ENCODE measurements at places on chromosomes 5 and 9.

DNA sequence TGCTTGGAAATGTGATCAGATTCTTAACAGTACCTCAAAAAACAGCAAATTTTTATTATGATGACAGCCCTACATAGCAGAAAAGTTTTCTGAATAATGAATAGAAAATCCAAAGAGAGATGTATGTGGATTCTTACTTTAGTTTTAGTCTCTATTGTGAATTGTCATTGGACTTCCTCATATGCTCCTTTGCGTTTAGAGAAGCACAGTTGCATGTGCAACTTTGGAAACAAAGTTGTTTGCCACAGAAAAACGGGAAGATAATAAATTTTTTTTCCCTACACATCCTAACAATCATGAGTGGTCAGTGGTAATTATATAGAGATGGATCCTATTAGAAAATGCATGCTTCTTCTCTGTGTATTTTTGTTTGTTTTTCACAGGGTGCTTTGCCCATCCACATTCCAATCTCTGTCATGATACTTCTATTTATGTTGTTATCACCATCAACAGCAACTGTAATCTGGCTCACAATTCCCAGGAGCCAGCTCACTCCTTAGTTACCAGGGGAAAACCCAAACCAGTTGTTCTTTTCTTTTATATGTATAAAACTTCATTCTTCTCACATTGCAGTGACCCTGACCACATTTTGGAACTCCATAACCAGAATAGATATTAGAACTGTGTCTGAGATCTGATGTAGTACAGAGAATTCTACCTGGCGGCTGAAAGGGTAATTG, 118.7 kb downstream of the NDUFS4 start:
- peak; percentile 75 for DNase-seq

- peak; percentile 90 for DNase-seq
Measured at GRCh38 chr5:179765400-179765799, 28.4 kb upstream of the LTC4S start.

DNA sequence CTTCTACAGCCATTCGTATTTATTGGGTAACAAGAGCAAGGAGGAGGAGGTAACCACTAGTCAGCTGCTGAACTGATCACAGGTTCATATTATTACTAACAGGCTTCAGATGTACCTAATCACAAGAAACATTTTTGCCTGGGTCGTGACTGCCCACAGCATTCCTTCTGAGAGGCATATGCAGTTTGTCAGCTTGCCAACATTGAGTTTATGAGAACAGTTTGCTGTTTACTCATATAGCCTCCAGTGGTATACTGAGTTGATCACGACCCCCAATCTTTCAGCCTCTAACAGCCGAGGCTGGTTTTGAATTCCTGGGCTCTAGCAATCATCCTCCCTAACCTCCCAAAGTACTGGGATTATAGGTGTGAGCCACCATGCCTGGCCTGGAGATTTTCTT, 693.6 kb downstream of the TLE1 start:
- DNase-seq: peak; percentile 79

DNA sequence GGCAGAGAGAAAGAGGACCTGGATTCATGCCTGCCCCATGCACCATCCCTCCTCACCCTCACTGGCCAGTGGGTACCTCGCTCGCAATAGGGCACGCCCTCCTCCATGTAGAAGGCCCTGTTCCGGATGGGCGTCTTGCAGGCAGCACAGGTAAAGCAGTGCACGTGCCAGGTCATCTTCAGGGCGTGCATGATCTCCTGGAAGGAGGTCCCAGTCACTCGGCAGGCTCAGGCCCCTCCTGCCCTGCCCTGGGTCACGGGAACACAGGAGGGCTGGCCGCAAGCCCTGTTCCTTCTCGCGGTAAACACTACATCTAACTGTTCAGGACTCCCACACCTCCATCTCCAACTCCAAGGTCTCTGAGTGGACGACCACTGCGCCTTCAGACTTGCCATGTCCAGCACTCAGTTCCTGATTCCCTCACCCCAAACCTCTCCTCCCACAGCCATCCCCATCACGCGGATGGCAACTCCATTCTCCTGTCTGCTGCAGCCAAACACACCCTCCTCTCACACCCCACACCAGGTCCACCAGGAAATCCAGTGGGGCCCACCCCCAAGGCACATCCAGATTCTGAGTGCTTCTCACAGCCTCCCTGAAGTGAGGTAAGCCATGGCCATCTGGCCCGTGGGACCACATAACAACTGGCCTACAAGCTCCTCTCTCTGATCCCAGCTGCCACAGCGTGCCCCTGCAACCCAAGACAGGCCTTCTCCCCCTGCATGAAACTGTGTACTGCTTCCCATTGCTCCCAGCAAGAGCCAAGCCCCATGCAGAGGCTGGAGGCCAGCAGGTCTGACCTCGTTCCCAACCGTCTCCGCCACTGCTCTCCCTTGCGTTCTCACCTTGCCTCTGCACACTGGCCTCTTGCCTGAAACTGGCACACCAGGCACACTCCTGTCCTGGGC, 10.8 kb upstream of the DBN1 start:
- DNase-seq: no peak

DNA sequence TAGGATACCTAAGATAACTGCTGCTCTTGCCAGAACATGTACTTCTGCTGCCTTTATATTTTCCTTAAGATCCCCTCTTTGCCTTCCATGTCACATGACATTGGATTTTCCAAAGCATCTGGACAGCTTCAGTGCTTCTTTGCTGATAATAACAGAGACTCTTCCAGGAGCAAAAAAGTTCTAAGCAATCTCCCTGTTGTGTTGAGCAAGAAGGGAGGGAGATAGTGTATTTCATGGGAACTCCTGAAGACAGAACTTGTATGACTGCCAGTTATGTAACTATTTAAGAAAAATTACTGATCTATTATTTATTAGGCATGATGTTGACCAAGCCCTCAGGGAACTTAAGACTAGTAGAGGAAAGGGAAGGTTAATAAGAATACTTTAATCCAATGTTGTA, 454.7 kb downstream of the SPATA31D1 start:
- DNase-seq: no peak

GRCh38 chr5:101473483-101473882, 570.4 kb upstream of the ST8SIA4 start:
- DNase-seq: no peak

GRCh38 chr5:38725371-38725865, 120.4 kb upstream of the OSMR start:
- no peak for DNase-seq

DNA sequence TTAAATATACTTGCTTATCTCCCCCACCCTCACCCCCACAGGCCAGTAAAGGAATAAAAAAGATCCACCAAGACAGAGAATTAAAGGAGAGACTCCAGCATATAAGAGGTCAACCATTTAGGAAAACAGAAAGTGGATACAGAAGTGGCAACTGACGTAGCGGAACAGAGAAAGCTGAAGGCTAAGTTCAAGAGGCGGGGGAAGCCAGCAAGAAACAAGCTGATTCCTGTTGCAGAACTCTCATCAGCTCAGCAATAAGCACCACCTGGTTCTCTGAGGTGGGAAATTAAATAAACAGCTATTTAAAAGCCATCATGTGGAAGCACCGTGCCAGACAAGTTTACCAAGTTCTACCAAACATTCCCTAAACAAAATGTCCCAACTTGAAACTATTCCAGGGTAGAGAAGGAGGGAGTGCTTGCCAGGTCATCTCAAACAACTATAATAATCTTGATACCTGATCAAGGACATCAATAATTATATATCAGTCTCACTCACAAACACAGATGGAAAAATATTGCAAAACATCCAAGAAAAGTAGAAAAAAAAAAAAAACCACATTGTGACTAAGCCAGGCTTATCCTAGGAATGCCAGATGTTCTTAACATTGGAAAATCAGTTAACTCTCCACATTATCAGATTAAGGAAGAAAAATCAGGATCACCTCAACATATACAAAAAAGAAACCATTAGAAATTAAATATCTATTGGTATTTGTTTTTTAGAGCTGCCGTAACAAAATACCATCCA, 7.3 kb upstream of the ARL15 start:
- DNase-seq: no peak

DNA sequence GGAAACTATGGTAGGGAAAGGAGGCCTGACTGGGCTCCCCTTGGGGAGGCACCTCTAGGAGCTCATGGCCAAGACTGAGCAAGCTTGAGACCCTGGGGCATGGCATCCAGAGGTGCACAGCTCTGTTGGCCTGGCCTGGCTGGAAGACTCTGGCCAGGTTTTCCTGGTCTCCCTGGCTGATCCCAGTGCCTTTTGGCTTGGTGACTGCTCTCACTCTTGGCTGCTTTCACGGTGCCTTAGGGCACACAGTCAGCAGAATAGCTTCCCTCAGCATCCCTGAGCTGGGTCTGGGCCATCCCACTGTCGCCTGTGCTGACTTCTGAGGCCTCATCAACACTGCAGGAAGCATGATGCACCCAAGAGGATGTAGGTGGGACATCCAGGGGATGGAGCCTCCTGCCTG, 13.4 kb upstream of the DELE1 start:
- DNase-seq: no peak

Data from brain microvascular endothelial cell (primary cell).